ENCODE measurements at places on chromosomes 2 and 18.

- no peak for DNase-seq
These were observed 177.1 kb downstream of the FAM210A start for GRCh38 chr18:13548966-13549879.

GRCh38 chr18:61606068-61606660 is 272.9 kb downstream of the CDH20 start:
- peak; percentile 74 for DNase-seq

- DNase-seq, result no peak
These were observed at the start of gene GCKR for GRCh38 chr2:27496357-27497287. Gene GCKR (plus strand): TSS chr2:27496839. CDS start chr2:27496905, 66 bp downstream.

DNA sequence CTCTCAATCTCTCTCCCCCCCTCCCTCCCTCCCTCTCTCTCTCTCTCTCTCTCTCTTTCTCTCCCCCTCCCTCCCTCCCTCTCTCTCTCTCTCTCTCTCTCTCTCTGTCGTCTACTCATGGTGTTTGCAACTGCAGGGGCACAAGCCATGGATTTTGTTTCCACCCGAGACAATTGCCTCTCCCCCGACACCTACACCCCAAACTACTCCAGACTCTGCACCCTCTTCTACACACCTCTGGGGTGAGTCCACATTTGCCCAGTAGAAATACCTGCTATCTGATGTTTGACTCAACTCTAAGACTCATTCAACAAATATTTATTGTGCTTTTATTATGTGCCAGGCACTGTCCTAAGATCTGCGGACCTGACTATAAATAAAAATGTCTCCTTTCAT is 93.7 kb downstream of the TMEM17 start:
- no peak for DNase-seq

DNA sequence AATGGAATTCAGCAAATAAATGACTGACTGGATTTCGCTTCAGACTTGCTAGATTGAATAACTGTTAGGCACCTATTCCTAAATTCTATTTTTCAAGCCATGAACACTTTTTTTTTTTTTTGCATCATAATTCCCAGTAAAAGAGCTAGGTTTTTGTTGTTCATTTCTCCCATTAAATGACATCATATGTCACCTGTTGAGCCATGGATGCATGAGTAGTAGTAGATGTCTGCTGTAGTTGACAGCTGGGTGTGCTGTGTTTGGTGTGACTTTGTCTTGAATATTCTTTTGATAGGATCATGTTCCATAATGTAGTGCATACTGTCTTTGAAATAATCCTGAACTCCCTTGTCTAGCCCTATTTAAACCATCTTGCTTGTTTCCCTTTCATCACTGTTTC is 115.2 kb downstream of the RAB3GAP1 start:
- DNase-seq, result no peak

GRCh38 chr2:1656961-1657841 is 87.1 kb downstream of the PXDN start:
- peak; percentile 40 for DNase-seq

DNA sequence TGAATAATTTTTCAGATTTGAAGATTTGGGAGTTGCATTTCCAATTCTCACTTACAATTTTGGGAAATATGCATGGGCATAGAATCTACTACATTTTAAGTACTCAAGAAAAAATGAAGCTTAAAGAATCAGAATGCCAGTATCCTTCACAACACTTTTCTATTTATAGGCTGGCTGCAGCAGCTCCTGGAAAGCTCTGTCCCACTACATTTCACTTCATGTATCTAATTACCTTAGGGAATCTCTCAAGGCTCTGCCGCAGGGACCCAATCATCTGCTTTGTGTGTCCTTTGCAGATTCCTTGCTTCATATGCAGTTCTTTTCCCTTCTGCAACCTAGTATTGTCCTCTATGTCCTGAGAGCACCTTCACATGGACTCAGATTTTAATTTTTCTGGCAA is 102.9 kb downstream of the NUP35 start:
- DNase-seq, result no peak

GRCh38 chr2:105569606-105570005 is 170.8 kb upstream of the FHL2 start:
- DNase-seq, result no peak

GRCh38 chr2:43074592-43075053 is 151.8 kb downstream of the ZFP36L2 start:
- DNase-seq, result no peak

GRCh38 chr2:20424300-20425290 is 22.3 kb upstream of the RHOB start:
- DNase-seq, result peak; percentile 5

DNA sequence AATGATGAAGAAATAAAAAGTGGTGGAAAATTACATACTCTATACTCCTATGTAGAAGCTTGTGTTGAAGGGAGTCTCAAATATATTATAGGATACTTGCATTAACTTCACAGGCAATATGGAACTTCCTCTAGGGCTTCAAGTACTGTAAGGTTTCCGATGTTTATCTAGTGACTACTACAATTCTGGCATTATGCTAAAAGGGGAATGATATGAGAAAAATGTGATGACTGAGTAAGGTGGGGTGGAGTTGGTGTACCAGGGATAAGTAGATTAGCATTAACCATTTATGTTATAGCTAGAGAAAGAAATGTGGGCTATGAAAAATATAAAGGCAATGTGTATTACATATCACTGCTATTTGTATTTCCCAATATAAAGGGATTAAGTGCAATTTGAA is 229.5 kb downstream of the DCC start:
- no peak for DNase-seq

DNA sequence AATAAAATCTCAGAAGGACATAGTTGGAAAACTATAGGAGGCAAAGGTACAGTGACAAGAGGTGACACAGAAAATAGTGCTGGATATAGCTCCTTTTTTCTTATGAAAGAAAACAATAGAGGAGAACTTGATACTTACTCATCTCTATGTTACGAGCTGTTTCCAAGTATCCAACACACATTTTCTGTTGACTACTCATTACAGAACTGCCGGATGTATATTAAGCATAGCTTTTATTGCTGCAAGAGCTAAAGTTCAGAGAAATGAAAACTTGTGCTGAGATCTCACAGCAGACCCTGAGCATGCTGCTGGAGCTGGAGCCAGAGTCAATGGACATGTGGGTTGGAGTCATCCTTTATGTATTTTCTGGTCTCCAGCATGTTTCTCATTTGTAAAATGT is 210.0 kb upstream of the NT5C1B start:
- no peak for DNase-seq

DNA sequence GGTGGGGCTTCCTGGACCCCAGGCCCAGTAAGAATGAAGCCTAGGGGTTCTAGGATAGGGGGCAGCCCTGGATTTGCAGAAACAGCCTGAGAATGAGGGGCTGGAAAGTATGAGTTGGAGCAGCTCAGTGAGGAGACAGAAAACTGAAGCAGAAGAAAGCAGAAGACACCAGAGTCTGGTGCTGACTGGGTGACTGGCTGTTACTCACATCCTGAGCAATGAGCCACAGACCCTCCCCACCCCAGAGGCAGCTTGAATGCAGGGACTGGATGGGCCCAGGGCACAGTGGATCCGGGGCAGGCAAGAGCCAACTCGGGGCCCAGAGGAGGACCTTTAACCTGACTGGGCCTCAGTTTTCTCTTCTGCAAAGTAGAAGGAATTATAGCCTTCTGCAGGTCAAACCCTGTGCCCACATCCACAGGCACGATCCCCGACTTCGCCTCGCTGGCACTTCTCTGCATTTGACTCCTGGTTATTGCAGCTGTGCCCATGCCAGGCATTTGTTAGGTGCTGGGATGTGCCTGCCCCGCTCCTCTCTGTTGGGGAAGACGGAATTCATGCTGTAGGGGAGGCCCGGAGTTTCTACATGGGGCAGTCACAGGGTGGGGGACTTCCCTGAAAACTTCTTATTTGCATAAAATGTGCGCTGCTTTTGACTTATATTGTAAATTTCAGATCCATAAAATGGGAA is 8.5 kb downstream of the STEAP3 start:
- DNase-seq, result no peak

- no peak for DNase-seq
These were observed 116.6 kb upstream of the PELI1 start for GRCh38 chr2:64260817-64261216.

GRCh38 chr2:45006041-45006941 is 3.0 kb downstream of the SIX2 start:
- peak; percentile 26 for DNase-seq
